ENCODE measurements at places on chromosomes 2 and 18. TPM values are rescaled to one million over a fixed set of nuclear protein-coding genes. Genes with fewer than 3 reads are reported as not detected.

Gene CFAP65
- total RNA-seq = 0.11 TPM

Gene KIF5C
- total RNA-seq = 3.2 TPM

Gene TMEM150A
- 4.0 TPM for total RNA-seq

Gene ZDBF2
- total RNA-seq = 8.3 TPM

Gene CFC1
- not detected for total RNA-seq

Gene GULP1
- 25.9 TPM for total RNA-seq

- DNase-seq = no peak
Observed at GRCh38 chr18:22233266-22233665, 63.9 kb downstream of the GATA6 start.

DNA sequence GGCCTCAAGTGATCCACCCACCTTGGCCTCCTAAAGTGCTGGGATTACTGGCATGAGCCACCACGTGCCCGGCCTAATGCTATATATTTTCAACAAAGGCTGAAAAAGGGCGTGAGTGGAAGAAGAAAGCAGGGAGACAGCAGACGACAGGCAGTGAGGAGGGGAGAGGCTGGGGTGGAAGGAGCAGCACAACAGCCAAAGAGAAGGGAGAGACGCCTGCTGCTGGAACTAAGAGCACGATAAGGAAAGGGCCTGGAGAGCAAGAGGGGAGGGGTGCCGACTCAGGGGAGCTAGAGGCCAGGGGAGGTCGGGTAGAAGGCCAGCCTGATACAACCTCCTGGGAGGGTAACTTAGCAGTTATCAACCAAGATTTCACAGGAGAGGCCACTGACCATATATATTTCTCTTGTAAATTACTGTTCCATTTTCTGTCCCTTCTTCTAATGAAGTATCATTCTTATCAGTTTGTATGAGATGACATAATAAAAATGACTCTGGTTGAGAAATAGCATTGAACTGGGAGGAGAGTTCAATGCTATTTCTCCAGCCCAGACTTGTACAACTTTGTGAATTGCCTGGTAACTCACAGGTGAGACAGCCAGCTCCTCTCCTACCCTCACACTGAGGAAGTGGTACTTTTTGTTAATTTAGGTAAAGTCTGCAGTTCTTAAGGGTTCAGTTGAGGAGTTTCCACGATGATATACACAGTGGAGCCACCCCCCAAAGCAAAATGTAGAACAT lies 5.8 kb upstream of the RNU4ATAC start:
- DNase-seq = no peak

- DNase-seq = no peak
Observed at GRCh38 chr18:10951631-10952544, 197.5 kb downstream of the PIEZO2 start.

DNA sequence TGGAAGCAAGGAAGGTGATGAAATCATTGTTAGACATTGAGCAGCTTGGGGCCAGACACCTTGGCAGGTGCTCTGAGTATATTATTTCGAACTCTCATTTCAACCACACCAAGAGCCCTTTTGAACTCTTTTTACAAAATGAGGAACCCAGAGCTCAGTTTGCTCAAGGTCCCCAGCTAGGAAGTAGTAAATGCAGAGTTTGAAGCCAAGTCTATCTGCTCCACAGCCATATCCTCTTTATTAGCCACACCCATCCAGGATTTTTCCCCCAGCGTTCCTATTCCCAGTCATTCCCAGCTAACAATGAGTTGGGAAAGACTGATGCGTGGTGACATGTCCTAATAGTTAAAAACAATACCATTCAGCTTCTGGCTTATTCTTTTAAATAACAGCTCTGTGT lies 40.2 kb downstream of the SEMA4F start:
- DNase-seq = no peak

DNA sequence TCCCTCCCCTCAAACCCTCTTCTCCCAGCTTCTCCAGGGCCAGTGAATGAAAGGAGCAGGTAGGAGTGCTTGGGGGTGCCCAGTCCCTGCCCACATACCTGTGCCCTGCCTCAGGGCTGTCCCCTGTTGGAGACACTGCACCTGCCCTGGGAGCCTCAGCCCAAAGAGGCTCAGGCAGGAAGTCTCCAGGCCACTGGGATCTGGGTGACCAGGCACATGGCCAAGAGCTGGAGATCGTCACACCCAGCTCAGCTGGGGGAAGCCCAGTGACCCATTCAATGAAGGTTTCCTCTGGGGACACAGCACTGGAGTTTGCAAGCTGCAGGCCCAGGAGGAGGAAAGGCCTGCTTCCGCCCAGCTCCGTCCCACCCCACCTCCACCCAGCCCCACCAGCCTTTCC lies 156.4 kb downstream of the ZFP36L2 start:
- peak; percentile 51 for DNase-seq

DNA sequence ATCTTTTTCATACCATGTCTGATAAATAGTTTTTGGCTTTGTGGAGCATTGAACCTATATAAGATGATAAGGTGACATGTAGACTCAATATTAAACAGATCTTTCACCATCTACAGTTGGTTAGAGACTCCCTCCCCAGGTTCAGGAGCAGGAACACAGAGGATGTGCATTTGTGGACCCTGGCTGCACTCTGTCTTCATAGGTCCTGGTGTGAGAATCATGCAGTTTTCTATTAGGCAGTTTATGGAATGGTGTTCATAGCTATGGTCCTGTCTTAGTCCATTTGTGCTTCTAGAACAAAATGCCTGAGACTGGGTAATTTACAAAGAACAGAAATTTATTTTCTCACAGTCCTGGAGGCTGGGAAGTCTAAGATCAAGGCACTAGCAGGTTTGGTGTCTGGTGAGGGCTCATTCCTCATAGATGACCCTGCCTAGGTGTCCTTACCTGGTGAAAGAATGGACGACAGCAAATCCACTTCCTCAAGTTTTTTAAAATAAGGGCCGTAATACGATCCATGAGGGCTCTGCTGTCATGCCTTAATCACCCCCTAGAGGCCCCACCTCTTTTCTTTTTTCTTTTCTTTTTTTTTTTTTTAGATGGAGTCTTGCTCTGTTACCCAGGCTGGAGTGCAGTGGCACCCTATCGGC lies 35.3 kb upstream of the FAM98A start:
- DNase-seq = no peak

- DNase-seq = no peak
Observed at GRCh38 chr2:151833984-151834383, 5.8 kb upstream of the ARL5A start.

GRCh38 chr2:136482006-136482405 lies 283.3 kb upstream of the THSD7B start:
- DNase-seq = no peak

DNA sequence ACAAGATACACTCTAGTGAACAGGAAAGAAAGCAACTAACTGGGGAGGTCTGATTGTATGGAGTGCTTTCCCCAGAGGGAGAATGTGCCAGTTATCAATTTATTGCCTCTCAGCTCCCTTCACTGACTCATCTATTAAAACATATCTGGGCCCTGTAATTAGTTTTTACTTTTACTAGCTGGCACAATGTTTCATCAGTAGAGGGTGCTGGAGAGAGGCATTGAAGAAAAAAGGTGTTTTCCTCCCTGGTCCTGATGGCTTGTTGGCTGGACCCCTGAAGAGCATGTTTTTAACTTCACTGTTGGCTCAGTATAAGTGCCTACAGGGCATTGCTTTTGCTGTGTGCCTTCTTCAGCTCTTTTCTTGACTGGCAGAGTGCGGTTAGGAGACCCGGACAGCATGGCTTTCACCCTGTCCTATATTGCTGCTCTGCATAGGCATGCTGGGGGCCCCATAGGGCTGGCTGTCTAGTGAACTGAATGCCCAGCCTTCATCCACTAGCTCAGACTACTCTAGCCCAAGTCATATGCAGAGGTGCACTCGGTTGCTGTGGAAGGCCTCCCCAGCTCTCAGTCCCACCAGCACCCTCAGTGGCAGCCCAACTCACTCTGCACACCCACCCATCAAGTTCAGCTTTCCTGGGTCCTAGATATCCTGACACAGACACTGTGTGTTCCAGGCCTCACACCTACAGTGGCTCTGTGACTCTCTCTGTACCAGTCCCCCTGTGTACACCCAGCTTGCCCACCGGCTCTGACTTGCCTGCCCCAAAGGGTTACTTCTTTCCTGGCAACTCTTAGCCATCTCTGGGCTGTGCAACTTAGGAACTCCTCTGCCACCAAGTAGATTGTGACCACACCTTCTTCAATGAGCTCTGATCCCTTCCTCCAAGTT lies 62.3 kb upstream of the ACYP2 start:
- DNase-seq = no peak

- DNase-seq = no peak
Observed at GRCh38 chr18:27240383-27240782, 55.3 kb upstream of the CHST9 start.

DNA sequence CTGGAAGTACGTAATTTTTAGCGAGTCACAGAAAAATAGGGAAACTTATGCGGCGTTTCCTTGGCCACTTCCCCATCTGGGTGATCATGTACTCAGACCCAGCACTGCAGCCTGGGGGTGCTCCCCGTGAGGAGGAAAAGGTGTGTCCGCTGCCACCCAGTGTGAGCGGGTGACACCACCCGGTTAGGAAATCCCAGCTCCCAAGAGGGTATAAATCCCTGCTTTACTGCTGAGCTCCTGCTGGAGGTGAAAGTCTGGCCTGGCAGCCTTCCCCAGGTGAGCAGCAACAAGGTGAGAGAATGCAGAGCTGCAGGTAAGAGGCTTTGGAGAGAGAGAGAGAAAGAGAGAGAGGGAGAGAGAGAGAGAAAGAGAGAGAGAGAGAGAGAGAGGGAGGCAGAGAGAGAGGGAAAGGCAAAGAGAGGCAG lies at the start of gene IL1R2:
IL1R2 (plus strand) TSS at position 240 of the 425 bp plus-strand sequence. CDS start 16,616 bp downstream, outside the sequence.
- DNase-seq = peak; percentile 15

DNA sequence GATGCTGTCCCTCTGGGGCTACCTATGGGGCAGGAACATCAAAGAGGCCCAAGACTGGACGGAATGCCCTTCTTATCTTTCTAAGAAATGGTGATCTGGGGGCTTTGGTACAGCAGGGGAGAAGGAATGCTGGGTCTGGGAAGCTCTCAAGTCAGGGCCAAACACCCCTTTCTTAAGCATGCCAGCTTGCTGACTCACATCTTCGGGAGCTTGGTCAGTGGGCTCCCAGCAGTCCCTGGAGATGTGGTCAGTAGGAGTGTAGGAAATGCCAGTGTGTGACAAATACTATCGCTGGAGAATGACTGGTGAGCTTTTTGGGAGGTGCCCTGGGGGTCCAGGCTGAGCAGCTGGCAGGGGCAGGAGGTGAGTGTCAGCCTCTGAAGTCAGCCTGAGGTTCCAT lies 105.0 kb upstream of the CDC42EP3 start:
- DNase-seq = peak; percentile 96

GRCh38 chr2:142040556-142040955 lies 90.3 kb downstream of the LRP1B start:
- DNase-seq = no peak

DNA sequence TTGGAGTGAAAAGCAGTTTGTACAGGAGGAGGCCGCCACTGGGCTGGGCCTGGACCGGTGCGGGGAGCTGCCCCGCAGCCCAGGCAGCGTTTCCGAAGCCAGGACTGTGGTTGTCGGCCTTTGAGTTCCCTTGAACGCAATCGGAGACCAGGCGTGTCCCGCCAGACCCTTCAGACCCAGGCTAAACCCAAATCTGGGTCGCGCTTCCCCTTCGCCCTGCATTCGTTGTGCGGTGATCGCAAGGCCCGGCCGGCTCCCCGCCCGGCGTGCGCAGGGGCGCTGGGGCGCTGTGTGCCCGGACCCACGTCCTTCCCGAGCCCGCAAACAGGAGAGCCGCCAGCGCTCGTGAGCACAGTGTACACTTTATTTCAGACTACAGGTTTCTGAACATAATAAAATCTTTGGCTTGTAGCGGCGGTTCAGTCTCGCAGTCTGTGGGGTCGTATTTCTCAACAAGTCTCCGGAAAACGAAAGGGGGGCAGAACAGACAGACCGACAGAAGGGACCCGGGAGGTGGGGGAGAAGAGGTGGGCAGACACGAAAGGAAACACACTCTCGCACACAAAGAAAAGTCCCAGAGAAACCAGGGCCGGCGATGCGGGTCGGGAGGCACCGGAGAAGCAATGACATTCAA lies 5.5 kb downstream of the EN1 start:
- DNase-seq = peak; percentile 41

GRCh38 chr2:170493426-170494097 lies 221.6 kb upstream of the SP5 start:
- DNase-seq = peak; percentile 70

DNA sequence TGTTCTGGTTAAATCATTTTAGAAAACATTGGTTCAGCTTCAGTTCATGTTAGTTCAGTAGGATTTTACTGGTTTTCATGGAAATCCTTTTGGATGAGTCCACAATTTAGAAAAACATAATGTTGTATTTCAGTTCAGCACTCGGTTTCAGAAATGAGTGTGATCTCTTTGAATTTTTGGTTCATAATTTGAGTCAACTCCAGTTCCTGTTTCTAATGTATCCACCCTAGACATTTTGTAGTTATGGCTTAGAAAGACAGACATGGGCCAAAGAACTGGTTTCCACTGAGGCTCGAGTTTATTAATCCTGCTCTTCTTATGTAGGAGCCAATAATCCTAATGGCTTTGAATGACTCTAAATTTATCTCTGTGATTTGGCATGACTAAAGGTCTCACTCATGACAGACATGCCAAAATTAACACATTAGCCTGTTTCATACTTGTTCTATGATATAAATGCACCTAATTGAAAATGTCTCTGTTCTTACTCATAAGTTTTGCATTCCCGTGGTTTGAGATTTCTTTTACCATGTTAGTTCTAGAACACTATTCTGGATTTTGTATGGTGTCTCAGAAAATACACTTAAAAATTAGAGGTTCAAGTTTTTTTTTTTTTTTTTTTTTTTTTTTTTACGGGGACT lies 82.3 kb upstream of the SPRED2 start:
- peak; percentile 9 for DNase-seq

- peak; percentile 93 for DNase-seq
Observed at GRCh38 chr2:3379647-3380534, at the start of gene TRAPPC12. TRAPPC12 (plus strand) TSS chr2:3379694; CDS start chr2:3387624, 7,930 bp downstream.

GRCh38 chr18:21851327-21851961 lies 110.9 kb downstream of the MIB1 start:
- no peak for DNase-seq

GRCh38 chr2:163637871-163638270 lies 97.9 kb downstream of the FIGN start:
- DNase-seq = no peak

All from Daoy (cell line).